ENCODE measurements at places on chromosomes 7 and 10. TPM values are rescaled to one million over a fixed set of nuclear protein-coding genes. Genes with fewer than 3 reads are reported as not detected.

Gene PRSS37
- total RNA-seq, result not detected

Gene DDC
- total RNA-seq, result 0.09 TPM

Gene GIMAP4
- total RNA-seq, result 23.4 TPM

Gene CRYGN
- total RNA-seq, result 0.09 TPM

Gene GNGT1
- total RNA-seq, result not detected

Gene LRRC18
- total RNA-seq, result 0.18 TPM

Gene CACNB2
- 1.3 TPM for total RNA-seq

Gene SPAM1
- not detected for total RNA-seq

DNA sequence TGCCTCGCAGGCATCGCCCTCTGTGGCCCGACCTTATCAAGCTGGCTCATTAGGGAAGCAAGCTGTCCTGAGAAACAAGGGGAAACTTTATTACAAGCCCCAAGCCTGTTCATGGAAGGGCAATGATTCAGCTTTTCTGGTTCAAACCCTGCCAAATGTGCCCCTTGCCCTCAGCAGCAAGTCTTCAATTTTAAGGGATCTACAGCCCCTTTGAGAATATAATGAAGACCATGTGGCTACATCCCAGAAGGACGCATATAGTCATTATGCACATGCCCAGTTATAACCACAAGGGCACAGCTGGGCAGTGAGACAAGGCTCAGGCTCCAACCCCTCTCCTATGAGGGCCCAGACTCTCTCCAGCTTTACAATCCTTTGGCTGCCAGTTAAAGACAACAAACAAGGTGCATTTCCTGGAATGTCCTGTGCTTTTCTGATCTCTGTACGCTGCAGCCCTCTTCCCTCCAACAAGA lies 56.7 kb downstream of the DDC start:
- no peak for DNase-seq
- no peaks in the 10 kb centered on the region for H3K27me3 ChIP-seq
- H3K36me3 ChIP-seq, result no peaks in the 10 kb centered on the region
- peaks cover 20% of the 10 kb centered on the region for H3K4me1 ChIP-seq

- peak; percentile 32 for DNase-seq
- no peaks in the 10 kb centered on the region for H3K27me3 ChIP-seq
- no peak overlapping the region for H3K27ac ChIP-seq
- no peaks in the 10 kb centered on the region for H3K4me1 ChIP-seq
Measured at GRCh38 chr7:133763076-133763640, 364.0 kb upstream of the LRGUK start.

- no peaks in the 10 kb centered on the region for H3K27me3 ChIP-seq
- H3K27ac ChIP-seq, result peak overlapping the region; percentile 69
- H3K4me1 ChIP-seq, result peaks cover 65% of the 10 kb centered on the region
- no peak for DNase-seq
Measured at GRCh38 chr10:132397671-132398565, 918 bp downstream of the PWWP2B start.

GRCh38 chr7:78662939-78663338 lies 790.5 kb downstream of the MAGI2 start:
- H3K4me1 ChIP-seq, result no peaks in the 10 kb centered on the region
- no peaks in the 10 kb centered on the region for H3K36me3 ChIP-seq
- no peak overlapping the region for H3K4me3 ChIP-seq

DNA sequence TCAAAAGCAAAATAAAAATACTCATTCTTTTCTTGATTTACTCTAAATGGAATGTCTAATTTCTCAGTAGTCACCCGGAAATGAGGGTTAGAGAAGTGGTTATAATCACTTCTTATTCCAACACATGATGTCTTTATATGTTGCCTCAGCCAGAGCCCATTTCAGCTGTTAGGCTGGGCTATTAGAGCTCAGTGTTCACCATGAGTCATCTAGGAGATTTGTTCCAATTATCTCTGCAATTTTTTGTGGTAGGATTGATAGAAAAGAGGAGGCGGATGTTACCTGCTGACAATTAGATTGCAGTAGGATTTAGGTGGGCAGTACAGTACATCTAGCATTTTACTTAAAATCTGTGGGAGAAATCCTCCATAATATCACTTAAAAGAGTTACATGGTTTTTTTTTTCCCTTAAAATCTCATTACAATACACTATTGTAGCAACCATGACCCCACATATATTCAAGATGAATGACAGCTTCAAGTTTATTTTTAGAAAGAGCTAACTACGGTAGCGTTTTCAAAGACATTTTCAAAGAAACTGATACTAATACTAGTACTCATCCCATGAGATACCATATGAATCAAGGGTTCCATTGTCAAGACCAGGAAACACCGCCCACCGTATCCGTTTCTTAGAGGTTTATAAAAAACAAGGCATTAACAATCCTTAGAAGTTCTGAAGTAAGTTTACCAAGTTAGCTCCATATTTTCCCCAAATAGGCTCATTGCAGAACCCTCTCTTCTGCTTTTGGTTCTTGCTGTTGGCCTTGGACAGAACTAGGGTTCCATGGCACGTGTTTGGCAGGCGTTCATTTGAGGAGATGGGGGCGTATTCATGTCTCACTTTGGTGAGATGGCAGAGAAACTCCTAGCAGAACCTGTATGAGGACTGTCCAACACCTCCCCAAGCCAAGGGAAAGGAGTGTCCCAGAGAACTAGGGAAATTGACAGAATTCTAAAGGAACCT lies 10.4 kb downstream of the CPA2 start:
- no peak overlapping the region for H3K4me3 ChIP-seq
- H3K27ac ChIP-seq, result peak overlapping the region; percentile 97
- peak; percentile 88 for DNase-seq

- H3K4me3 ChIP-seq, result no peak overlapping the region
- H3K27ac ChIP-seq, result no peak overlapping the region
- DNase-seq, result no peak
- no peaks in the 10 kb centered on the region for H3K36me3 ChIP-seq
Measured at GRCh38 chr10:1198453-1199344, 142.5 kb downstream of the WDR37 start.

GRCh38 chr7:67588631-67589030 lies 592.0 kb downstream of the TYW1 start:
- DNase-seq, result no peak
- H3K36me3 ChIP-seq, result no peaks in the 10 kb centered on the region
- H3K27ac ChIP-seq, result no peak overlapping the region
- no peak overlapping the region for H3K4me3 ChIP-seq

GRCh38 chr10:31888442-31888841 lies 40.2 kb downstream of the ARHGAP12 start:
- no peak overlapping the region for H3K27ac ChIP-seq
- H3K4me3 ChIP-seq, result no peak overlapping the region
- peaks cover 6% of the 10 kb centered on the region for H3K4me1 ChIP-seq

GRCh38 chr10:48651293-48651692 lies 33.4 kb upstream of the WDFY4 start:
- H3K27ac ChIP-seq, result no peak overlapping the region
- H3K4me3 ChIP-seq, result no peak overlapping the region
- DNase-seq, result no peak
- H3K27me3 ChIP-seq, result peaks cover 20% of the 10 kb centered on the region
- peaks cover 9% of the 10 kb centered on the region for H3K4me1 ChIP-seq
- H3K36me3 ChIP-seq, result no peaks in the 10 kb centered on the region

DNA sequence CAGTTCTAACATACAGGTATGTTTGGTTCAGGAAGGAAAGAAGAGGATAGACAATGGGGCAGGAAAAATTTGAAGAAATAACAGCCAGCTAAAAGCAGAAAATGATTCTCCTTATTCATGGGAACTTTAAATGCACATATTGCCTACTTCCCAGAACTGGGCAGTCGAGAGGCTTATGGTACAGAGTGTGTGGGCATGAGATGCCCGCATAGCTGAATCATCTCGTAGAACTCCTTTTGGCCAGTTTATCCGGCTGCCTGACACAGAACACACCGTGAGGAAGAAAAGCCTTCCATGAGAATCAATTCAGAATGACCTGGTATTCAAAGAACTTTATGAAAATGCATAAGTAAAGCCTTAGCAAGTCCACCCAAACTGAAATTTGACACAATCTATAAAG lies 471.6 kb downstream of the SH2D4B start:
- no peaks in the 10 kb centered on the region for H3K27me3 ChIP-seq
- H3K4me3 ChIP-seq, result no peak overlapping the region
- no peaks in the 10 kb centered on the region for H3K36me3 ChIP-seq
- DNase-seq, result no peak
- no peak overlapping the region for H3K27ac ChIP-seq

- no peak overlapping the region for H3K27ac ChIP-seq
- H3K36me3 ChIP-seq, result no peaks in the 10 kb centered on the region
- no peak overlapping the region for H3K4me3 ChIP-seq
Measured at GRCh38 chr10:117736655-117737054, 194.1 kb downstream of the EMX2 start.

DNA sequence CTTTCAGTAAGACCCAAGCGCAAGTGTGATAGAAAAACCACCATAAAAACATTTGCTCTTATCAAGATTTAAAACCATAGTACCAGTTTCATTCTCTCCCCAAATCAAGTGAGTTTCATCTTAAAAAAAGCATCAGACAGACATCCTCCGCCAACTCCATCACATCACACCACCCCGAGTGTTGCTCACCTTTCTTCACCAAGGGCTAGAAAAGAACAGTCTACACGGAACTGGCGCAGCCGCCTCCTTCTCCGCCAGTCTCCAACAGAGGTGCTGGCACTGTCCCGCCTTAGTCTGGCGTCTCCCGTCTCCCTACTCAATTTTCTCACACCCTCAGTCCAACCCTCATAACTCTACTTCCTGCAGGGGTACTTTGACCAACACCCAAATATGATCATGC lies 46.9 kb upstream of the WIPI2 start:
- no peak for DNase-seq
- H3K4me3 ChIP-seq, result no peak overlapping the region
- no peak overlapping the region for H3K27ac ChIP-seq
- H3K36me3 ChIP-seq, result no peaks in the 10 kb centered on the region
- H3K27me3 ChIP-seq, result peaks cover 8% of the 10 kb centered on the region

- no peaks in the 10 kb centered on the region for H3K36me3 ChIP-seq
- H3K4me3 ChIP-seq, result no peak overlapping the region
- H3K27me3 ChIP-seq, result no peaks in the 10 kb centered on the region
- H3K4me1 ChIP-seq, result peaks cover 70% of the 10 kb centered on the region
- peak overlapping the region; percentile 47 for H3K27ac ChIP-seq
Measured at GRCh38 chr7:1080252-1080920, 7.5 kb upstream of the GPER1 start.

DNA sequence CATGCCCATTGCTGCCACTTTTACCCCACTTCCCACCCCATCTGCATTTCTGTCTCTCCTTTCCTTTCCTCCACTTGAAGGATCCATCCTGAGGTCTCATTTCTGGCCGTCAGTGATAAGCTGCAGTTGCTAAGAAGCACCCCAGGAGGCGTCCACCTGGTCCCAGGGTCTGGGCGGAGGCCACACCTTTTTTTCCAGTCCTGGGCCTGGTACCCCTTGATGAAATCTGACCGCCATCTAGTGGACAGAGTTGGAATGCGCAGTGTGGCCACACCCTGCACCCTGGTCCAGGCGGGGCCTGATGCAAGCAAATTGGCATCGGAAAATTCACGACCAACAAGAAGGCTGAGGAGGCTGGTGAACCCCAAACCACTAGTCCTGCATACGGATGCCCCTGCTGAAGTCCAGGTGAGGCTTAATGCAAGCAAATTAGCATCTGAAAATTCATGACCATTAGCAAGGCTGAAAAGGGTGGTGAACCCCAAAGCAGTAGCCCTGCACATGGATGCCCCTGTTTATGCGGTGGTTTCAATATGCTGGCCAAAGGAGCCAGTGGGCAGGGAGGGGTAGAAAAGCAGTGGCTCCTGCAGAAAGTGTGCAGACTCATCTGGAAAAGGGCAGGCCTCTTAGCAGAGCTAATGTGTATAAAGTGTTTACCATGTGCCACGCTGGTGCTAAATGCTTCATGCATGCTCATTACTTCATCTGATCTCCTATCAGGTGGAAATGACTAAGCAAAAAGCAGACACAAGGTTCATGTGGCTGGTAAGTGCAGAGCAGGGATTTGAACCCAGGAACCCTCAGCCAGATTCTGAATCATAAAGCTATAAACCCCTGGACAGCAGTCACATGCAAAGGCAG lies 43.2 kb downstream of the GPAM start:
- peaks cover 11% of the 10 kb centered on the region for H3K4me1 ChIP-seq
- no peak overlapping the region for H3K27ac ChIP-seq
- no peaks in the 10 kb centered on the region for H3K36me3 ChIP-seq
- no peak overlapping the region for H3K4me3 ChIP-seq

DNA sequence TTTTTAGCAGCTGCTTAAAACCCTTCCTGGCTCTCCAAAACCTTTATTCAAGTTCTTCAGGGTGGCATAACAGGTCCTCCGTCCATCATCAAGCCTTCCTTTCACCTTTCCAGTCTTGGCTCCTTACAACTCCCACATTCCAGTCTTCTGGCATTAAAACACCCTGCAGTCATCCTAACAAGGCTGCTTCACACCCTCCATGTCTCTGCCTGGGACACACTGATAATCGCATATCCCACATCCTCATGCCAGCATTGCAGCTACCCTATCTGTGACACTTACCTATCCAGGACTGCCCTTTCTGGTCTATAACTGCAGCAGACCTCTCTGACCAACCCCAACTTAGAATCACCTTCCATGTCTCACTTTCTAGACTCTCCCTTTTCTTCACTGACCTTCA lies 2.6 kb upstream of the TLL2 start:
- no peak for DNase-seq
- no peak overlapping the region for H3K4me3 ChIP-seq
- H3K27ac ChIP-seq, result no peak overlapping the region
- no peaks in the 10 kb centered on the region for H3K36me3 ChIP-seq

- no peaks in the 10 kb centered on the region for H3K27me3 ChIP-seq
- no peaks in the 10 kb centered on the region for H3K4me1 ChIP-seq
- no peaks in the 10 kb centered on the region for H3K36me3 ChIP-seq
- no peak overlapping the region for H3K27ac ChIP-seq
- H3K4me3 ChIP-seq, result peak overlapping the region; percentile 5
- DNase-seq, result no peak
Measured at GRCh38 chr10:42476101-42476500, 162.3 kb downstream of the ZNF33B start.

DNA sequence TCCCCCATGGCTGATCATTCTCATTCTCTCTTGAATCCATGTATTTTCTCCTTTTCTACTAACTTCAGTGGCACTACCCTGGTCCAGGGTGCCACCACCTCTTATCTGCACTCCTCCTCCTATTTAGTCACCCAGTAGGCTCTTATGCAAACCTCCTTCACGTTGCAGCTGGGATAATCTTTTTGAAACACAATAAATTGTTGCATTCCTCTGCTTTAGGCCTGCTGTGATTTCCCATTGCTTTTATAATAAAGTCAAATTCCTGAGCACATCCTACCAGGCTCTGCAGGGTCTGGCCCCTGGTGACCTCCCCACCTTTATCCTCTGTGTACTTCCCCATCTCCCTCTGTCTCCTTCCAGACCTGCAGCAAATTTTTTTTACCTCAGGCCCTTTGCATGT lies 112.7 kb upstream of the KIAA1217 start:
- no peak overlapping the region for H3K27ac ChIP-seq
- no peak for DNase-seq
- no peaks in the 10 kb centered on the region for H3K27me3 ChIP-seq
- H3K36me3 ChIP-seq, result no peaks in the 10 kb centered on the region
- no peak overlapping the region for H3K4me3 ChIP-seq
- no peaks in the 10 kb centered on the region for H3K4me1 ChIP-seq
